ENCODE measurements at places on chromosomes 2 and 18.

DNA sequence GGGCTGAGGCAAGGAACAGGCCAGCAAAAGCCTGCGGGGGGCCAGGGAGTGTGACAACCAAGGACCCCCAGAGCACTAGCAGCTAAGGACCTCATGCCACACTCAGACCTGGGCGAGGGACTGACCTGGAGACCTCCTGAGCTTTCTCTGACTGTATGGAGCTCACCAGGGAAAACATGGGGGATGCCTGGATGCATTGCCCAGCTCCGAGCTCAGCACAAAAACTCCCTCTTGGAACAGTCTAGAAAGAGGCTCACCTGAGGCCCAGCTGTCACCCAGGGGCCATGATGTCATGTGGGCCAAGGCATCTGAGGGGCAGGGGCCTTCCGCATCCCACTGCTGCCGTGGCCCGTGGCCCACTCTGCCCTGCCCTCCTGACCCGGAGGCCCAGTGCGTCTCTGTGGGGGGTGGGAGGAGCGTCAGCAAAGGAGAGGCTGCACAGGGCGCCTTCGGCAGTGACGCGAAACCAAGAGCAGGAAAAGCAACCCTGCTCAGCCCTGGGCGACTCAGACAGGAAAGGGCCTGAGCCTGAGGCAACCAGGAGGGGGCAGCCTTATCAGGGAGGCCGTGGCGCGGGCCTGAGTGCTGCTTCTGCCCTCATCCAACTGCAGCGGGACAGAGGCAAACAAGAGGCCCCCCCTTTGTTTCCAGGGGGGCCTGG is 57.3 kb upstream of the ALPP start:
- DNase-seq = peak; percentile 22

- DNase-seq = no peak
Measured at GRCh38 chr2:52340171-52340570, 1308.2 kb upstream of the NRXN1 start.

GRCh38 chr2:27212626-27213471 is 781 bp upstream of the SLC5A6 start:
- peak; percentile 18 for DNase-seq

DNA sequence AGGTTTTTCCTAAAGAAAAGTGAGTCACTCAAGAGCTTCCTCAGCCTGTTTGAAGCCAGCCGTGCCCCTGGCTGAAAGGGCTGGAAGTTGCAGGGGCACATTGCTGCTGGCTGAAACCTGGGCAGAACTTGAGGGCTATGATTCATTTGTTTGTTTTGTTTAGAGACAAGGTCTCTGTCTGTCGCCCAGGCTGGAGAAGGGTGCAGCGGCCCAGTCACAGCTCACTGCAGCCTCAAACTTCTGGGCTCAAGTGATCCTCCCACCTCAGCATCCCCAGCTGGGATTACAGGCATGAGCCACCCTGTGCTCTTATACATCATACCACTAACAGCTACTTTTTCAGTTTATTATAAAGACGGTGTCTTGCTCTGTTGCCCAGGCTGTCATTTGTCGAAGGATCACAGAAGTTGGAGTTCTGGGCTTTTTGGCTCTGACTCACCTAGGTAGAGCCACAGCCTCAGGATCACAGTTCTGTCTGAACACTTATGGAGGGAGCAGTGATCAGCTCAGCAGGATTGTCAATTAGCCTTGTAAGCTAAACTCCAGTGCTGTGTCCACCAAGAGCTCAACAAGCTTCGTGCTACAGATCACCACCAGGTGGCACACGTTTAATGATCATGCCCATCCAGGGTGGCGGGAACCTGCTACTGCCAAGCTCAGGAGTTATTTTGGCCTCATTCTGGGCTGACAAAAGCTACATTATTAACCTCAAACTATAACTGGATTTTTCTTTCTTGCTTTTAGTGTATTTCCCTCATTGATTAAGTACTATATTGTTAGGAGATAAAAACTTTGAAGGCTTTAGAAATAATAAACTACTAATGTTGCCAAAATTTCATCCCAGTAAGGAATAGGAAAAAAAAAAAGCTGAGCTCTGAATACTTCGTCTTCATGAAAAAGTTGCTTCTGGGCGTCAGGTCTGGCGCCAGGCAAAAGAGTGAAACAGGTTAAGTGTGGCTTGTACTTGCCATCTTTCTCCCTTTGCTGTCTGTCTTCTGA is 57.9 kb downstream of the ARHGEF33 start:
- peak; percentile 32 for DNase-seq

GRCh38 chr2:196230061-196230854 is 58.9 kb upstream of the STK17B start:
- no peak for DNase-seq
